ENCODE measurements at places on chromosomes 1 and 21.

DNA sequence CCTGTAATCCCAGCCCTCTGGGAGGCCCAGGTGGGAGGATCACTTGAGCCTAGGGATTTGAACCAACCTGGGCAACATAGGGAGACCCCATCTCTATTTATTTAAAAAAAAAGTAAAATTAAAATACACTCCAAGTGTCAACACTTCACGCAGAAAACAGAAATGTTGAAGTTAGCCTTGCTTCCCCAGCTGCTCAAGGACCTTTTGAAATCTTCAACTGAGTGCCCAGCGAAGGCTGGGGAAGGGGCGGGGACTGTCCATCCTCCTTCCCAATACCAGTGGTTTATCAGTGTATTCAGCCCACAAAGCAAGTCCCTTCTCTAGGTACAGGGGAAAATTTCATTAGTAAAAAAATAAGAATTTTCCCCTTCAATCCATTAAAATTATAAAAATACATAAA, 2.2 kb upstream of the DNAJC28 start:
- DNase-seq: no peak

DNA sequence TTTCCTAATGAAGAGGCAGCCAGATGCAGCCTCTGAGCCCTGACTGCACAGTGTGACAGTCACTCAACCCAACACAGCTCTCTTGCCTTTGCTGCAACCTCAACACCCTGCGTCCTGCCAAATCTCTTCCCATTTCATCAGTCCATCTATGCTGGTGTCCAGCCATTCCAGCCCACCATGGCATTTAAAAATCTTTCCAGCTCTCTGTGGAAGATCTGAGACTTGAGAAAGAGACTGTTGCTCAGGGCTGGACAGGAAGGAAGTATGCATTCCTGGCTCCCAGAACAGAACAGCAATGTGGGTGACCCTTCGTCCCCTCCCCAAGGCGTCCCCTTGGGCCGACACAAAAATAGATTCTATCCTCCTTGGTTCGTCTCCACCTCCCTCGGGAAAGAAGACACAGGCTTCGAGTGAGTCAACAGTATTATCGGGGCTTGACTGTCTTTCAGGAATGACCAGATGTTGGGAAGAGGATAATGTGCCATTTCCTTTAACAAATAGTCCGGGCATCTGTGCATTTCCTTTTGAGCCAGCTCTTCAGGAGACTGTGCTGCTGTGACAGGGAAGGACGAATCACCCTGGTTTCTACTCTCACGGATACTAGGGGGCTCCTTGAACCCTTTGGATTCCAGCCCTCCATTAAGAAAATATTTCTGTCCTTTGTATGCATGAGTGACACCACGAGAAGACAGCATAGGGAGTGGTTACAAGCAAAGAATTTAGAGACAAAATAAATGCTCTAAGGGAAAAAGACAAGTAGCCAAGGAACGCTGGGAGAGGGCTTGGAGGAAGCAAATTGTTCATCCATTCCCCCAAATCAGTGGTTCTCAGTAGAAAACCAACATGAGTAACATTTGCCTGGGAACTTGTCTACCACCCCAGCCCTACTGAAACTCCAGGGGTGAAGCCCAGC, 111.4 kb upstream of the CDC42BPA start:
- no peak for DNase-seq

- no peak for DNase-seq
Measured at GRCh38 chr1:168893359-168893801, 164.4 kb upstream of the DPT start.

DNA sequence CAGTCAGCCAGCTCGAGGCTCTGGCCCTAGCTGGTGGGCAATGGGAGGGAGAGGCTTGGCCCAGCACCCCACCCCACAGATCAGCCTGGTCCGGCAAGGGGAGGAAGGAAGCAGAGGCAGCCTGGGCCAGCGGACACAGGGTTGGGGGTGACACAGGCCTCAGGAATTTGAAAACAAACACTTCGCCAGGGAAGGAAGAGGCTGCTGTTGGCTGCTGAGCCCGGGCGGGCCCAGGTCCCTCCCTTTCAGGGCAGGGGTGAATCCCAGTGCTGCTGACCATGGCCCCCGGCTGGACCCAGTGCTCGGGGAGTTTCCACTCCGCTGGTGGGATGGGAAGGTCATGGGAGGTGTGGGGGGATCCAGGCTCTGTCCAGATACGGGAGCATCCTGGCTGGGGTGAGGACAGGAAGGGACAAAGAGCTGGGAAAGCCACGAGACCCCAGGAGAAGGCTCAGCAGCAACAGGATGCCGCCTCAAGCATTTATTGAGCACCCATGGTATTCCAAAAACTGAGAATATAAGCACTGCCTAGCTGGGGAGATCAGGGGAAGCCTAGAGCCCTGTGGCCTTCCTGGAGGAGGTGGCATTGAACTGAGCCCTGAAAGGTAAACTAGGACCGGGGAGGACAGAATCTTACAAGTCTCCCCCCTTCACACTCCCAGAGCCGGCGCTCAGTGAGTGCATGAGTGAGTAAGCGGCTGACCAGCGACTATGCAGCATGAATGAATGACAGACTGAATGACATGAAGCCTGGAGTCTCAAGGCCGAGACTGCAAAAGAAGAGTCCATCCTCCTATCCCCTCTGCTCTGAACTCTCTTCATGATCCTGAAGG, 26.2 kb upstream of the EPHA2 start:
- DNase-seq: no peak

DNA sequence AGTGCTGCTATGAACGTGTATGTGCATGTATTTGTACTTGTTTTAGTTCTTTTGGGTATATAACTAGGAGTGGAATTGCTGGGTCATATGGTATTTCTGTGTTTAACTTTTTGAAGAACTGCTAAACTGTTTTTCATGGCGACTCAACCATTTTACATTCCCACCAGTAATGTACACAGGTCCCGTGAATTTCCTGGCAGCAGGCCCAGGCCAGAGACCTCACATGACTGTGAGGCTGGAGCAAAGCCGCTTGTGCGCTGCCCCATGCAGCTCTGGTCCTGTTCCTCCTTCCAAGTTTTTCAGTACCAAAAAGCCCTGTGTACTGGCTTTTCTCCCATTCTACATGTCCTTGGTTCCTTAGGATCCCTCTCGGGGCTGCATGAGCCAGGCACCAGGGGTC, 29.6 kb downstream of the ACOT11 start:
- no peak for DNase-seq

- DNase-seq: no peak
Measured at GRCh38 chr1:41419584-41420295, 58.5 kb downstream of the FOXO6 start.

GRCh38 chr1:112389689-112390088, 6.3 kb upstream of the CTTNBP2NL start:
- DNase-seq: no peak

Data from CD4-positive, alpha-beta T cell treated with Interleukin-10 for 1 hour (primary cell).